Cardiac septum (tissue), 1 donor: ENCODE measurements at places on chromosomes 7 and 10. TPM values are rescaled to one million over a fixed set of nuclear protein-coding genes. Genes with fewer than 3 reads are reported as not detected.

- DNase-seq, result no peak
Measured at GRCh38 chr10:44422570-44423101, 37.7 kb upstream of the CXCL12 start.

DNA sequence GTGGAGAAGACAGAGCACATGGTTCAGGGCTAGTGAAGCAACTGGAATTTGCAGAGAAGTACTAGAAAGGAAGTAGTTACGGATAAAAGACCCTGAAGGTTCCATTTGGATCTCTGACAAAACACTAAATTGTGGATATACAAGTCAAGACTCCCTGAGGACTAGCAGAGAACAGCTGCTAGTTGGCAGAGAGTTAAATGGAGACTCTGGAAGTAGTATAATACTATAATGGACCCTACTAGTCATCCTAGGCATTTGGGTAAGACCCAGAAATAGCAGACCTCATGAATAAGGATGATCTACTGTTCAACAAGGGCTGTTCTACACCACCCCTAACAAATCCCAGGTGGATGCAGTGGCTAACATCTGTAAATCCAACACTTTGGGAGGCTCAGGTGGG is 19.1 kb downstream of the MCMBP start:
- DNase-seq, result no peak

DNA sequence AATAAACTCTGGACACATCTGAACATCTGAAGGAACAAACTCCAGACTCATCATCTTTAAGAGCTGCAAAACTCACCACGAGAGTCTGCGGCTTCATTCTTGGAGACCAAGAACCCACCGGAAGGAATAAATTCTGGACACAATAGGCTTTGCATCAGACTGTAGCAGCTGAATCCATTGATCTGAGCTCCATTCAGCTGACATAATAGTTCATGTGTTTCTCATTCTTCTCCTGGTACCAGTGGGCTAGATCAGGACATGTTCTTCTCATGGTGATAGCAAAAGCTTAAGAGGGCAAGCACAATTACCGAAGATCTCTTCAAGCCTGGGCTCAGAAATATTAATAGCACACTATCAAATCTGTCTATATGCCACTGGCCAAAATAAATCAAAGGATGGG is 20.5 kb upstream of the GNAI1 start:
- DNase-seq, result no peak

PDE6C gene
- total RNA-seq, result not detected

FKBP6 gene
- not detected for total RNA-seq

DNA sequence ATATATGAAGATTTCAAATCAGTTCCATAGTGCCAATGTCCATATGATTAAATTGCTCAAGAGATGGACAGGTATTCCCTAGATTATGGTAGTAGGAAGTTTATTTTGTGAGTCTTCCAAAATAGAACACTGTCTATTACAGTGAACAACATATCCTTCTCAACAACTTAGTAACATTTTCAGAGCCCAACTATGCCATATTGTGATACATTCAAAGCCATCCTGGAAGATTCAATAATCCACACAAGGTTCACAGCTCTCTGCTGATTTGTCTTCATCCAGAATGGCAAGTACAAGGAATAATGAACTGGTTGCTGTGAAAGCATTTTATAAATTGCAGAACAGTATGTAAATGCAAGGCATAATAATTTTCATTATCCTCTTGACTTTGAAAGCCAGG is 213.9 kb downstream of the CHRM2 start:
- DNase-seq, result no peak

DNA sequence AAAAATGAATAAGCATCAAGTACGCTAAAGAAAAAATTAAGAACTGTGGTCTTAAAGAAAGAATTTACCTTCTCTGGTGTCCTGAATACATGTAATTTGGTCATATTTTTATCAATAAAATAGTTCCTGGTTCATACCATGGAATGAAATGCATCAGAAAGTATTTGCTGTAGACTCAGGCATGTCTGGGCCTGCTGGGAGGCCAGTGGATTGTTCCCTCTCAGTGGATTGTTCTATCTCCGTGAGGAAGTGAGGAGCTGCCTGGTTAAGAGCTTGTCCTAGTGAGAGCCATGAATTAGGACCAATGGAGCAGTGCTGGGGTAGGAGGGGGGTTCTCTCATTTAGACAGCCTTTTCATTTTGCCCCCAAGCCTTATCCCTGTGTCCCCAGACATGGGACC is 211.7 kb upstream of the HABP2 start:
- DNase-seq, result no peak

RET gene
- 0.94 TPM for total RNA-seq

- DNase-seq, result no peak
Measured at GRCh38 chr7:120272261-120272660, 714 bp upstream of the KCND2 start.

GRCh38 chr7:138755331-138755747 is 42.5 kb upstream of the TMEM213 start:
- DNase-seq, result no peak

SFTPA1 gene
- 0.19 TPM for total RNA-seq

GRCh38 chr7:28260969-28261368 is 80.4 kb upstream of the JAZF1 start:
- DNase-seq, result no peak

DNA sequence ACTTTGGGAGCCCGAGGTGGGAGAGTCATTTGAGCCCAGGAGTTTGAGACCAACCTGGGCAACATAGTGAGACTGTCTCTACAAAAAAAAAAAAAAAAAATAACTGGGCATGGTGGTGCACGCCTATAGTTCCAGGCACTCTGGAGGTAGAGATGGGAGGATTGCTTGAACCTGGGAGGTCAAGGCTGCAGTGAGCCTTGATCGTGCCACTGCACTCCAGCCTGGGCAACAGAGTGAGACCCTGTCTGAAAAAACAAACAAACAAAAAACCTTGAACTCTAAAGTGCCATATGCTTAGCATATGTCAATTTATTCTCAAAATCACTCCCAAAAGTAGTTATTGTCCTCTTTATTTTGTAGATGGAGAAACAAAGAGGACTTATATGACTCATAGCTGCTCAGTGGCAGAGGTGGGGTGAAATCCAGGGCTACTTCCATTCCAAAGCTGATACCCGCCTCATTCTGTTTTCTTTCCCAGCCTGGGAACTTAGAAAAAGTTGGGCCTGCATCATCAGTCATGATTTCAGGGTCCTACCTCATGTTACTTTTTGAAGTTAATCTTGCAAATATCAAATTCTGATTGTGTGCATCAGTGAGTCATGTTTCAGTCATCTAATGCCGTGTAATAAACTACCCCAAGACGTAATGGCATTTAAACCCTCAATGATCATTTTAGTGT is 13.3 kb downstream of the DHTKD1 start:
- no peak for DNase-seq

- DNase-seq, result no peak
Measured at GRCh38 chr10:75987616-75988015, 556.2 kb downstream of the LRMDA start.

GRCh38 chr7:119861385-119861784 is 411.6 kb upstream of the KCND2 start:
- DNase-seq, result no peak

PKD2L1 gene
- total RNA-seq, result not detected

GIMAP7 gene
- total RNA-seq, result 13.0 TPM

GJD4 gene
- not detected for total RNA-seq

GRCh38 chr10:48554246-48554645 is 50.6 kb downstream of the ARHGAP22 start:
- DNase-seq, result no peak

PON3 gene
- total RNA-seq, result 0.54 TPM

PTPRE gene
- 51.1 TPM for total RNA-seq

GRCh38 chr10:30436671-30437030 is 2.7 kb downstream of the MAP3K8 start:
- DNase-seq, result no peak

- no peak for DNase-seq
Measured at GRCh38 chr7:120554960-120555571, 282.1 kb downstream of the KCND2 start.

ZNF107 gene
- total RNA-seq, result 1.9 TPM

DNA sequence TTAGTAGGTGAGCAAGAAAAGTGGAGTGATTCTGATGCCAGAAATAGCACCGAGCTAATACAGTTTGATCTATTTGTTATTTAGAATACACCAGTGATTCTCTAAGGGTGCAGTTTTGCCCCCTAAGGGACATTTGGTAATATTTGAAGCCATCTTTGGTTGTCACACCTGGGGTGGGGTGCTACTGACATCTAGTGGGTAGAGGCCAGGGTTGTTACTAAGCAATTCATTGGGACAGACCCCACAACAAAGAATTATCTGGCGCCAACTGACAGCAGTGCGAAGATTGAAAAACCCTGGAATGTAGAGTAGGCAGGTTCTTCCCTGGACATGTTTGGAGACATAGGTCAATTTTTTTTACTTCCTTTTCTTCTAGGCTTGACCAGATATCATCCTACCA is 14.6 kb downstream of the PALS2 start:
- no peak for DNase-seq

DNA sequence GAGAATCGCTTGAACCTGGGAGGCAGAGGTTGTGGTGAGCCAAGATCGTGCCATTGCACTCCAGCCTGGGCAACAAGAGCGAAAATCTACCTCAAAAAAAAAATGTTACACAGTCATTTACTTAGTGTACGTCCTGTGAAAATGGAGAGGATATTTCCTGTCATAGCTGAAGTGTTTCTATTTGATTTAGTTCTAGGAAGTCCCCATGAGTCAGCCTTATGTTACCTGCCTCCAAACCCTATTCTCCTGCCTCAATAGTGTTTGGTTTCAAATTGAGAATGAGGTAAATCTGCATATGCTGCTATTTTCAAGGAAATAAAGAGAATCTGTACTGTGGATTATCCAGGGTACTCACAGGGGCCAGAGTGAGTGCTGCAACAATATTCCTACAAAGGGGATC is 1284.5 kb upstream of the AUTS2 start:
- no peak for DNase-seq

DNA sequence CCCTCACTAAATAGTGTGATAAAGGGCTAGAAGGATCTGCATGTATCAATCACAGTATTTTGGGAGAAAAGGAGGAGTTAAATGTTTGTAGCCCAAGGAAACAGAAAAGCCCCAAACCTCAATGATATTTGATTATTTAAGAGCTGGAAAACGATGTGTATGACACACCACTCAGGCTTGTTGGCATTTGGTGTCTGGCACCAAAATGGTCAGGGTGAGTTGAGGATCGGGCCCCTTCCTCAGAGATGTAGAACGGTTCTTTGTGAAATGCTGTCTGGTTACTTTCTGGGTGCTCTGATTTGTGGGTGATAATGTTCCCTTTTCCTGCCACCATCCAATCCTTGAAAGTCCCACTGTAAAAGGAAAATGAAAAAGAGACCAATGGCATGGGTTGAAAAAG is 113.7 kb downstream of the CCDC3 start:
- no peak for DNase-seq

ADRA2A gene
- total RNA-seq, result 1.1 TPM

GRCh38 chr10:75250934-75251333 is 15.2 kb upstream of the COMTD1 start:
- DNase-seq, result peak; percentile 66

DNA sequence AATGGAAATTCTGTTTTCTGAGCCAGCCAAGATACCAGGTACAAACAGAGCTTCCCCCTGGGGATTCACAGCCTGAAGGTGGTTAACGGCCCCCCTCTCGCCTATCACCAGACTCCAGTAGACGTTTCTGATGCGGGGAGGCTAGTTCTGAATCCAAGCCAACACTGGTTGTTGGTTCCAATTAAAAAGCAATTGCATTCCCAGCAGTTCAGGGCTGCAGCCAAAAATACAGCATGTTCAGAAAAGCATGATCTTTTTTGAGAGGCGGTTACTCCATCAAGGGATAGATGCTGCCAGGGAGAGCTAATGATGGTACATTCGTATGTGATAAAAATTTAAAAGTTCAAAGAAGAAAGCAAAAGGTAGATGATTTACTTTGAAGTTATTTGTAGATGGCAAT is 481.0 kb downstream of the GALNT17 start:
- no peak for DNase-seq

CHAT gene
- total RNA-seq, result not detected

DNA sequence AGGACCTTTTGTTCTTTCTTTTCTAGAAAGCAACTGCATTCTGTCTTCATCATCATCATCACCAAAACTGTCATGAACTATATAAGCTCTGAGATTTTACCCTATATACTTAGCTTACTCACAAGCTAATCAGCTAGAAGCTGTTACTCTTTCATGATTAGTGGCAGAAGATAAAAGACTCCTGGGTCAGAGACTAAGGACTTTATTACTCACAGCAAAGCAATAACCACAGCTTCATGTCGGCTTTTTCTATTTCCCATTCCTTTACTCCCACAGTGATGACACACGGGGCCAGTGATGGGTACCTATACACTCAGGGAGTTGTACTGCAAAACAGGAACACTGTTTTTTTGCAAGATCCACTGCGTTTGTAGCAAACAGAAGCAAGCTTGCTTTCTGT is 8.4 kb upstream of the C10orf88 start:
- no peak for DNase-seq

GRCh38 chr10:114095559-114096337 is 52.1 kb downstream of the ADRB1 start:
- DNase-seq, result no peak
